ENCODE measurements at places on chromosomes 3 and 15.

- DNase-seq = no peak
Observed at GRCh38 chr3:118778201-118778600, 256.4 kb downstream of the IGSF11 start.

DNA sequence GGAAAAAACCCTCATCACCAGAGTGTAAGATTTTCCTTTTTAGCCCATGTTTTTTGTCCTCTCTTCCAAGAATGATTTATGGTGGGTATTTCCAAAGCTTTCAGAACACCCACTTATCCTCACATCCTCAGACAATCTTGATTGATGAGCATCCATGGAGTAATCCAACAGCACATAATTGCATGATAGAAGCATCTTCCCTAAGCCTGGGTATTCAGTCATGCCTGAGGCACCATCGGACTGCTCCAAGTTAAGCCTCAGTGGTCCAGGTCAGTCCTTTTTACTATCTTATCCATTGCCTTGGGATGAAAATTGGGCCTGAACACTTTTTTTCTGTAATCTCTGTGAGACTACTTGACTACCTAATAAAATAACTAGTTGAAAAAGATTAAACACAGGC lies 676.0 kb upstream of the SEMA6D start:
- no peak for DNase-seq

DNA sequence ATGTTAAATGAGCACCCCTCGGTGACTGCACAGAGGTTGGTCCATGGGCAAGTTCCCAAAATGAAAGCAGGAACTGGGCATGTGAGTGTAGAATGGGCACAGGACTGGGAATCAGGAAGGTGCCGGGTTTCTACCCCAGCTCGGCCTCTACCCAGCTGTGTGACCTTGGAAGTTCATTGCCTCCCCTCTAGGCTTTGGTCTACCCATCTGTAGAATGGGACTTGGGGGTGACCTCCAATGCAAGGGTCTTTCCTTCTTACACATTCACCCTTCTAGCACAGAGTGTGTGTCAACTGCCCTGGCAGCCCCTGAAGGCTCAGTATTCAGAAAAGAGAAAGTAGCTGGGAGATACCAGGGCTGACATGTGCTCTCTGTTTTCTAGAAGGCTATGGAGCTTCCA lies 72.3 kb upstream of the PIAS1 start:
- no peak for DNase-seq

DNA sequence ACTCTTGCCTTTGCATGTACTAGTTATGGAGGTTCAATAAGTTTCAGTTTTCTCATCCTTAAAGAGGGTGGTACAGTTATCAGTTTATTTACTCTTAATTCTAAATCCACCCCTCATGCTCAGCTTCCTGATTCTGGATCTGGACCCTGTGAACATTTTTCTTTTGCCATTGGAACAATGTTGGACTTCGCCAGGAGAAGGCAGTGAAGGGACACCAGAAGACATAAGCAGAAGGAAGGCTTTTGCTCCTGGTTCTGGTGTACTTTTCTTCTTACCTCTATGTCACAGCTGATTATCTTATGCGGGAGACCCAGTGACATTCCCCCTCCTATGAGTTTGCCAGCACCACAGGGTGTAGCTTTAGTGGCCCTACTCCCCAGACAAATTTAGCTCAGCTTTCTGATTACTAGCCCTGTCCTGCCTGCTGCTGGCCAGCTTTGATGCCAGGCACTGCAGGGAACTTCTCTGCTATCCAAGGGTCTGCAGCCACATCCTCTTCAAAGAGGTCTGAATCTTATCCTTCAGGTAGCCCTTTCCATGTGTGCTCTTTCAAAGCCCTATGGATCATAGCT lies 466.3 kb upstream of the EPHA3 start:
- no peak for DNase-seq

DNA sequence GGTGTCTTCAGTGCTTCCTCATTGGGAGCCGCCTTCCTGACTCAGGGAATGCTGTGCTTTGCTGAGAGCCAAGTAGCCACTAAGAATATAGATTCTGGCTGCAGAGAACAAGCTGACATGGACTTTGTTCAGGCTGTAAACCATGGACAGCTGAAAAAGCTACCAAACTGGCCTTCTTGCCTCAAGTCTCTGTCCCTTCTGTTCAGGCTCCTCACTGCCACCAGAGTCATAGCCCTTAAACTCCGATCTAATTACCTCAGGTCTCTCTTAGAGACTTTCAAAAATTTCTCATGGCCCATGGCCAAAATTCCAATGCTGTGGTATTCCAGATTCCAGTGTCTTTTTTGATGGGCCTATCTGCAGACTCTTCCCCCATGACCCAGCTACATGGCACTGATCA lies 19.4 kb upstream of the PTX3 start:
- no peak for DNase-seq

- no peak for DNase-seq
Observed at GRCh38 chr3:170792471-170792870, 77.5 kb downstream of the RPL22L1 start.

DNA sequence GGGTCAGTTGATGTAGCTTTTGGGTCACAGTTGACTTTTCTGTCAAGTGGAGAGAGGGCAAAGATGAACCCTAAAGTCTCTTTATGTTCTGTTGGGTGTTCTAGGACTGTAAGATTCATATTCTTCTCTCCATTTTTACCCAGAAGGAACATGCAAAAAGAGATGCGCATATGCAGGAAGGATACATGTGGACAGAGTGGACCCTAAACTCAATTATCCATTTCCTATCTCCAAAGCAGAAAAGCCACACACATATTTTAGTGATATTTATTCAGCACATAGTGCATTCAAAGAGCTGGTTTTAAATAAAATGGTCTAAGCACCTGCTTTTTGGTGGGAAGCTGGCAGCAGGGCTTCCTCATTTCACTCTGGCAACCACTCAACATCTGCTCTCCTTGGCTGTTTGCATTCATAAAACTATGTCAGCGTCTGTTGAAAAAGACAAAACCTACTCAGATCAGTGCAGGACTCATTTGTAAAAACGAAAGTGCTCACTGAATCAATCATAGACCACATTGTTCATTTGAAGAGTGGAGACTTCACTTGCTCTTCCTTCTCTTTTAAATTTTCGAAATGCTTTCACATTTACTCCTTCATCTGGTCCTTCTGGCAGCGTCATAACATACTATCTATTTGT lies 96.6 kb downstream of the SEMA6D start:
- no peak for DNase-seq

- no peak for DNase-seq
Observed at GRCh38 chr3:37986479-37987314, 3.9 kb upstream of the VILL start.

GRCh38 chr3:139937674-139938279 lies 2.8 kb downstream of the CLSTN2 start:
- DNase-seq = no peak

Data from left lobe of liver (tissue), 2 donors.